Stimulated activated CD4-positive, alpha-beta T cell treated with anti-CD3 and anti-CD28 coated beads, Interleukin-2, amount 100 ng/mL, for 24 hours (primary cell): ENCODE measurements at places on chromosomes 12 and 14.
A peak's percentile ranks its signal among the peaks of the same experiment; 100 is the strongest.

- DNase-seq, result no peak
These were observed 167.6 kb downstream of the ACSS3 start for GRCh38 chr12:81245458-81245857.

- DNase-seq, result peak; percentile 32
These were observed 14.8 kb downstream of the MMP14 start for GRCh38 chr14:22850944-22851764.

DNA sequence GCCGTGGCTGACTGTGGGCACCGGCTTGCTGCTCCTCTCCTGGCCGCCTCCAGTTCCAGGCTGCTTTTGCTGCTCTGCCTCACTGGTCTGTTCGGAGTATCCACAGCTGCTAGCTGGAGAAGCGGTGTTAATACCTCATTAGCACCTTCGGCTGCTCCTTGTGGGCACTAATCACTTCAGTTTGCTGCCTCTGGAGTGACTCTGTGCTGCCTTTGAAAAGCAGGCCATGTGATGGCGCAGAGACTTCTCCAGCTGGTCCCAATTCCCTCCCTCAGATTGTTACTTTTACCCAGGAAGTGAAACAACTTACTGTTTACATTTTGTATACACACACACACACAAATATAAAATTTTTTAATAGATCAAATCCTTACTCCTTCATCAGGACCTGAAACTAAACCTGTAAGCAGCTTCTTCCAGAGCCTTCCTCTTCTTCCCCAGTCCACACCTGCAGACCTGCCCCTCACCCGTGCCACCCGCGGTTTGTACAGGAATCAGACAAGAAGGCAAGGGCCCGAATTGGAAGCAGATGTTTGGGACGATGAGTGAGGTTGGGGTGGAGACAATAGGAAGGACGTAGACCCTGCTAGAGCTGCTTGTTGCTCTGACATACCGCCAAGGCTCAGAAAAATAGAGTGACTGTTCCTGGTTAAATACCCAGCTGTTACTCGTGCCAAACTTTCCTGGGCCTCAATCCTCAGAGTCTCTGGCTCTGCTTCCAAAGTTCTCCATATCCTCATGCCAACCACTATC, 41.5 kb upstream of the LTBP2 start:
- DNase-seq, result no peak

- no peak for DNase-seq
These were observed 55.3 kb downstream of the AACS start for GRCh38 chr12:125120566-125120965.

DNA sequence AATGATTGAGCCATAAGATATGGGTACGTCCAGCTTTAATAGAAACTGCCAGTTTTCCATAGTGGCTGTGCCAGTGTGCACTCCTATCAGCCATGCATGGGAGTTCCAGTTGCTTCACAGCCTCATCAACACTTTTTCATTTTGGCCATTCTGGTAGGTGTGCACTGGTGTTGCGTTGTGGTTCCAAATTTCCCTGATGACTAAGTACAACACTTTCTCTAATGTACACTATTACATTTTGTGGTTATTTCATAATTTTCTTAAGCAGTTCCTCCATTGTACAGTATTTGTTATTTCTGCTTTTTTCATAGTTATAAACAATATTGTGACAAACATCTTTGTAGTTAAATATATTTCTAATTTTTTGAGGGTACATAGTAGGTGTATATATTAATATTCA, 21.5 kb upstream of the OAS1 start:
- DNase-seq, result no peak

DNA sequence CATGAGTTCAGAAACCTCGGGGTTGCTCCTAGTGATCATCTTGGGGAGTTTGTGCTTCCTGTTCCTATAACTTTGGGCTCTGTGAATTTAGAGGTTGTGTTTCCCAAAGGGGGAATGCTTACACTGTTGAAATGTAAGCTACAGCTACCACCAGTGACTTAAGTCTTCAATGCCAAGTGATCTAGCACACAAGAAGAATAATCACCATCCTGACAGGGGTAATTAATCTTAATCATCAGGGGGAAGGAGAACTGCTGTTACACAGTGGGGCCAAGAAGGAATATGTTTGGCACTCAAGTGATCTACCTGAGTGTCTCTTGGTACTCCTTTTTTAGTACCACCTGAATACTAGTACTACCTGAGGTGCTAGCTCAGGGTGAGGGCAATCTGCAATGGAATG, 34.9 kb upstream of the RNU6-7 start:
- DNase-seq, result no peak

GRCh38 chr12:106582249-106582591, 584 bp upstream of the RFX4 start:
- no peak for DNase-seq

- peak; percentile 79 for DNase-seq
These were observed 97.2 kb downstream of the LGMN start for GRCh38 chr14:92651106-92651757.

DNA sequence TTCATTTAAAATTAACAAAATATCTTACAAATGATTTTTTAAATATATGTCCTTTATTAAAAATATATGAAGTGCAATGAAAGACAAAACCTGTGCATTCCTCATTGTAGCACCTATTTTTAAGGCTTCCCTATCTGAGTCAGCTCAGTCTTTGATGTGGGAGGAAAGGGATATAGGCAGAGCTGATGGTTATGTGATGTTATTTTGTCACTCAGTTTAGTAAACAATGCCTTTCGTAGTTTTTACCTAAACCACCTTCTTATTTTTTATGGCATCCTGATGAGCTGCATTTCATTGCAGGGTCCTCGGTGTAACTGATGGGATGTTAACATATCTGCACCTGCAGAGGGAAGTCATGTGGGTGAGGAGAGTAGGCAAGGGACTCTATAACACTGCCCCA, 58.9 kb upstream of the FRMD6 start:
- no peak for DNase-seq

GRCh38 chr12:12331896-12332295, 18.1 kb downstream of the MANSC1 start:
- DNase-seq, result no peak

DNA sequence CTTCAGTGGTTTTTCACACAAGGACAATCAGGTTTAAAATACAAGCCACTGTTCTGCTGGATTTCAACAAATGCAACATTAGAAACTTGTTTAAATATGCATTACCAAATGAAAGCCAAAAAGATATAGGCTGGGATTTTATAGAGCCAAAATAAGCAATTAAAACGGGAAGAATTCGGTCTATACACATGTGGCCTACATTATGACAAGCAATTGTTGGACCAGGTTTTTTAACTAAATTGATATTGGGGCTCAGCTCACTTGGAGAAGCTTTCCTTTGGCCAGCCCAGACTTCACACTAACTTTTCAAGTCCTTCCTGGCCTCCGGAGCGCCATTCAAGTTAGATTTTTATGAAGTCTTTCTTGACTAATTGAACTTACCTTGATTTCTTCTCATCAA, 16.9 kb upstream of the PDE3A start:
- no peak for DNase-seq

DNA sequence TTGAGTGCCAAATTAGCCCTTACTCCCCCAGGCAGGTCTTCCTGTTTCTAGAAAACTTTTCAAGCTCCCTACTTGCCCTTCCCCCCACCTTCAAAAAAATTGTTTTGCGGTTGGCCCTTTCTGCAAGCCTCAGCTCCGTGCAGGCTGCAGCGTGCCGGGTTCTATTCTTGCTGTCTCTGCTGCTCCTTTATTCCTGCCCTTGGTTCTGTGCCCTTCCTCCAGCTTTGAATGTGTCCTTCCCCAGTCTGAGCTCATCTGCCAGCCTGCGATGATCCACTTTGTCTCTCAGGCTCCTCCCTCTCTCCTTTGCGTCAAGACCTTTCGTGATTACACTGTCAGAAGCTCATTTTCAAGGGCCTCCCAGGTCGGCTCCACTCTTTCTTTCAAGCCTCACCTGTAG, 98.6 kb downstream of the IRF2BPL start:
- peak; percentile 40 for DNase-seq

DNA sequence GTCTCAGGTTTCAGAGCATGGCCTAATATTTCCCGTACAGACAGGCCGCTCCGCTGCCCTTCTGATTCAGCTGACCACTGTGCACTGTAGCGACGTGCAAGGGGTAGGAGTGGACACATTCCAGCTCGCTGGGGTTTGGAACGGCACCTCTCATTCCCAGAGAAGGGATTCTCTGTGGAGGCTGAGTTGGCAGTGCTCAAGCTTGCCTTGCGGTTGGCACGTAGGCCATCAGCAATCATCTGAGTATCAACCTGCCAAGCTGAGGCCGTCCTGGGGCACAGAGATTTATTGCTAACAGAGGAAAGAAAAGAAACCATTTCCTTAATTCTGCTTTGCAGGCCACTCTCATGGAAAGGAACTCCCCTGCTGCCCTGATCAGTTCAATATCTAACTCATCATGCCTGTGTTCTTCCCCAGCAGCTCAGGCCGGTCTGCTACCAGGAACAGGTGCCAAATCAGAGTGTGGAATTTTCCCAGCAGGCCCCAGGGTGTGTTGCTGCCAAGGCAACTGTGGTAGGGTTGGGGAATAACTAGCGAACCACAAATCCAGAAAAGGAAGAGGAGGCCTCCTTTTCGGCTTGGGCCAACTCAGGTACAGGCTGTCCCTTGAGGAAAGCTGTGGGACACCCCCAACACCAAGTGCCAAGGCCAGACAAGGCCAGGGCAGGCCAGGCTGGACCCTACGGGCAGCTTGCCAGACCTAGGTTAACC, 92.5 kb downstream of the SSPN start:
- DNase-seq, result no peak

DNA sequence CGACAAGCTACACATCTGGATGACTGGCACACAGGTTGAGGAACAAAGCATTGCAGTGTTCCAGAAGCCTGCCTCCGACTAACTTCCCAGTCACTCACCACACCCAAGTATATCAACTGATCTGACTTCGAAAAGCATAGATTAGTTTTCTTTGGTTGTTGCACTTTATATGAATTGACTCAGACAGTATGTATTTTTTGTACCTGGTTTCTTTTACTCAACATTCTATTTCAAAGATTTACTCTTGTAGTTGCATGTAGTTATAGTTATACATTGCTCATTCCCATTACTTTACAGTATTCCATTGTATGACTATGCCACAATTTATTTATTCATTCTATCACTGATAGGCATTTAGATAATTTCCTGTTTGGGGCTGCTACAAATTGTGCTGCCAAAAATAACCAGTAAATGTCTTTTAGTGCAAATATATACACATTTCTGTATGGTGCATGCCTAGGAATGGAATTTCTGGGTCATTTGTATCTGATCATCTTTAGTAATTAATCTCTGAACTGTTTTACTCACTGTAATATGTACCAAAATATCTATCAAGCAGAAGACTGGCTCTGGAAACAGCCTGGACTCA, 17.8 kb downstream of the PLCZ1 start:
- DNase-seq, result no peak

- DNase-seq, result no peak
These were observed 137.3 kb downstream of the WIF1 start for GRCh38 chr12:64983771-64984278.

DNA sequence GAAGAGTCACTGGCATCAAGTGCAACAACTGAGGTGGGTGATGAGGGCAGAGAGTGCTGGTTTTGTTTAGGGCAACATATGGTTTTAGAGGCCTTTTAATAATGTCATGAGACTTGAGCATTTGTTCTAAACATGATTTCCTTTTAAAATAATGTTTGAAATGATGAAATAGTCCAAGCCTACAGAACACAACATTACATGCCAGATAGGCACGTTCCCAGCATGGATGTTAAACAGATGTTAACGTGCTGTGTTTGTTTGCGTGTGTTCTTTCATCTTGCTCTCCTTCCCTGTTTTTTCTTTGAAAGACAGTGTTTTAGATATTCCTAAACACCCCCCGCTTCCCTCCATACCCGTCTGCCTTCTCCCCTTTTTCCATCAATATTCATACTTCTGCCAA, 82.3 kb downstream of the RGS6 start:
- no peak for DNase-seq

DNA sequence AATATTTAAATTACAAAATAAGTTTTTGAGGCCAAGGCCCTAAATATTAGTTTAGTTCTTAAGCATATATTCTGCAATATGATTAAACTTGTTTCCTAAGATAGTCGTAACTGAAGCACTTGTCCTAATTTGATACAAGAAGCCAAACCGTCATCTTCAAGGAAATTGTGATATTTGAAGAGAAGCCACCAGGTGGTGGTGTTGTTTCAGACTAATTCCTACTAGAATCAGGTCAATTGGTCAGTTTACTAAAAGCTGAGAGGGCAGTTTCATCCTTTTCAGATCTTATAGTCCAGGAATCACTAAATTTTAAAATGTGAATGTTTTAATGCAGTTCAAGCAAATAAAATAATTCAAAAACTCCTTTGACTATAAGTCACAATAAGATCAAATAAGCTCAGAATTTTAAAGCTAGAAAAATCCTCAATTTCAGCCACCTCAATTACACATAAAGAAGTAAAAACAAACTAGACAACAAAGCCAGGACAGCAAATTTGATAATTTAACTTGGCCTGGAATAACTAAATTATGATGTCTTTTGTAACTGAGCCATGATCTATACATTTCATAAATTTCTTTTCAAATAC, 7.1 kb upstream of the ARL1 start:
- no peak for DNase-seq

GRCh38 chr12:96233168-96233567, 39.0 kb downstream of the ELK3 start:
- DNase-seq, result no peak

- DNase-seq, result no peak
These were observed 75.0 kb downstream of the KICS2 start for GRCh38 chr12:64147011-64147631.

GRCh38 chr14:45089813-45090212, 5.9 kb downstream of the PRPF39 start:
- DNase-seq, result no peak
